Activated CD4-positive, CD25-positive, alpha-beta regulatory T cell (primary cell): ENCODE measurements at places on chromosomes 1 and 21.

GRCh38 chr1:87968197-87968955 lies 639.7 kb downstream of the LMO4 start:
- DNase-seq: no peak

DNA sequence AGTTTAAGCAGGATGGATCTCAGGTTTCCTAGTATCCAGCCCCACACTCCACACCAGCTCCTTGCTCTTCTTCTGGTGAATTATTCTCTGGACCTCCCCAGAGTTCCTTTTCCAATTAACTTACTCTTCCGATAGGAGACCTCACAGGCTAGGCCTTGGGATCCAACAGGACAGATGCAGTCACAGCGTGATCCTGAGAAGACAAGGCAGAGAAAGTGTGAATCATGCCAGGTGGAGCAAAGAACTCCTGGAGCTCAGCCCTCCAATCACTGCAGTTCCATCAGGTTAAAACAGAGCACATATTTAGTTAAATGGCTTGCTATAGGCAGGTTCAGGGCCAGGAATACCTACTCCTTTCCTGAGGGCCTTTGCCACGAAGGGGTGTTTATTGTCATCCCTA lies 34.1 kb downstream of the C8B start:
- no peak for DNase-seq

- no peak for DNase-seq
Measured at GRCh38 chr1:242178924-242179708, 180.2 kb upstream of the MAP1LC3C start.

DNA sequence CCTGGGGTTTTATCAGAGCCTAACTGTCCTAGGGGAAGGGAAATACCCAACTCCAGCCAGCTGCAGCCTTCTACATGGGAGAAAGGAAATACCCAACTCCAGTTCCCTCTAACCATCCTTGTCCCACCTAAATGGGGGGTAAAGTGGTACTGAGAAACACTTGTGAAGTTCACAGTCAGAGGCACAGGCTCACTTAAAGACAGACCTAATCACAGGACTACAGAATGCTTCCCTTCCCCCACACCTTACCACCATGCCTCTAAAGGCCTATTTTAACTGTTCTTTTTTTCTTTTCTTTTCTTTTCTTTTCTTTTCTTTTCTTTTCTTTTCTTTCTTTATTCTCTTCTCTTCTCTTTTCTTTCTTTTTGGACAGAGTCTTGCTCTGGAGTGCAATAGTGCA lies 324.6 kb downstream of the SPATA17 start:
- no peak for DNase-seq

- no peak for DNase-seq
Measured at GRCh38 chr1:78718566-78718965, 68.9 kb downstream of the IFI44 start.
